Caco-2 (cell line): ENCODE measurements at places on chromosomes 13 and 19.
A peak's percentile ranks its signal among the peaks of the same experiment; 100 is the strongest.

DNA sequence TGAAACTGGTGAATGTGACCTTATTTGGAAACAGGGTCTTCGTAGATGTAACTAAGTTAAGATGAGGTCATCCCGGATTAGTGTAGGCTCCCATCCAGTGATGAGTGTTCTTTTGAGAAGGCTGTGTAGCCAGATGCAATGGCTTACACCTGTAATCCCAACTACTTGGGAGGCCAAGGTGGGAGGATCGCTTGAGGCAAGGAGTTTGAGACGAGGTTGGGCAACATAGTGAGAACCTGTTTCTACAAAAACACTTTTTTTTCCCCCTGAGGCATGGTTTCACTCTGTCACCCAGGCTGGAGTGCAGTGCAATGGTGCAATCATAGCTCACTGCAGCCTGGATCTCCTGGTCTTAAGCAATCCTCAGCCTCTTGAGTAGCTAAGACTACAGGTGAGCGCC, 36.4 kb downstream of the FBN3 start:
- DNase-seq, result peak; percentile 79
- peaks cover 5% of the 10 kb centered on the region for H3K4me1 ChIP-seq
- no peak overlapping the region for H3K27ac ChIP-seq
- no peak overlapping the region for H3K4me3 ChIP-seq
- H3K36me3 ChIP-seq, result no peaks in the 10 kb centered on the region; the same call in 1 of the 2 replicates

GRCh38 chr13:21015284-21015683, 46.1 kb downstream of the LATS2 start:
- H3K27ac ChIP-seq, result peak overlapping the region; percentile 59
- no peak overlapping the region for H3K4me3 ChIP-seq
- no peak for DNase-seq
- no peaks in the 10 kb centered on the region for H3K27me3 ChIP-seq
- peaks cover 40% of the 10 kb centered on the region for H3K4me1 ChIP-seq

DNA sequence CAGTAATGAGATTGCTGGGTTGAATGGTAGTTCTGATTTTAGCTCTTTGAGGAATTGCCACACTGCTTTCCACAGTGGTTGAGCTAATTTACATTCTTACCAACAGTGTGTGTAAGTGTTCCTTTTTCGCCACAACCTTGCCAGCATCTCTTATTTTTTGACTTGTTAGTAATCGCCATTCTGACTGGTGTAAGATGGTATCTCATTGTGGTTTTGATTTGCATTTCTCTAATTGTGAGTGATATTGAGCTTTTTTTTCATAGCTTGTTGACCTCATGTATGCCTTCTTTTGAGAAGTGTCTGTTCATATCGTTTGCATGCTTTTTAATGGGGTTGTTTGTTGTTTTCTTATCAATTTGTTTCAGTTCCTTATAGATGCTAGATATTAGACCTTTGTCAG, 245.0 kb downstream of the MTUS2 start:
- H3K27ac ChIP-seq, result no peak overlapping the region
- no peak for DNase-seq
- no peak overlapping the region for H3K4me3 ChIP-seq
- H3K4me1 ChIP-seq, result no peaks in the 10 kb centered on the region
- H3K27me3 ChIP-seq, result no peaks in the 10 kb centered on the region
- H3K36me3 ChIP-seq, result no peaks in the 10 kb centered on the region

DNA sequence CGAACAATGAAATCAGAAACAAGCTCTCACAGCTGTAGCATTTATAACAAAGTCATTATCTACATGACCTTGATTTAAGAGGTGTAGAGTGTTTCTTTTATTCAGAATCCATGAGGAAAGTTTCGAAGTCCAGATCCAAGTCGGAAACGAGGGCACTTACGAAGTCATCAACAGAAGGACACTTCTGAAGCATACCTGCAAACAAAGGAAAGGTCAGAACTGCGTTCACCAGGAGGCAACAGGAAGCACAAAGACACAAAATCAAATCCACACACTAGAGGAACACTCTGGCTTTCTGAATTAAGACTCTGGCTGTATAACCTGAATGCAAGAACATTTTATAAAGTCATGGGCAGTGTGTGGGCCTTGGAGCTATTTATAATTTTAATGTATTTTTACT, 158.9 kb downstream of the MIPEP start:
- no peak for DNase-seq
- H3K36me3 ChIP-seq, result no peaks in the 10 kb centered on the region
- H3K27me3 ChIP-seq, result no peaks in the 10 kb centered on the region
- no peak overlapping the region for H3K4me3 ChIP-seq
